ENCODE measurements at places on chromosomes 2 and 18. TPM values are rescaled to one million over a fixed set of nuclear protein-coding genes. Genes with fewer than 3 reads are reported as not detected.

C18orf54 gene
- total RNA-seq, result 10.1 TPM

- DNase-seq, result no peak
Observed at GRCh38 chr2:80338794-80339193, 34.2 kb upstream of the LRRTM1 start.

DNA sequence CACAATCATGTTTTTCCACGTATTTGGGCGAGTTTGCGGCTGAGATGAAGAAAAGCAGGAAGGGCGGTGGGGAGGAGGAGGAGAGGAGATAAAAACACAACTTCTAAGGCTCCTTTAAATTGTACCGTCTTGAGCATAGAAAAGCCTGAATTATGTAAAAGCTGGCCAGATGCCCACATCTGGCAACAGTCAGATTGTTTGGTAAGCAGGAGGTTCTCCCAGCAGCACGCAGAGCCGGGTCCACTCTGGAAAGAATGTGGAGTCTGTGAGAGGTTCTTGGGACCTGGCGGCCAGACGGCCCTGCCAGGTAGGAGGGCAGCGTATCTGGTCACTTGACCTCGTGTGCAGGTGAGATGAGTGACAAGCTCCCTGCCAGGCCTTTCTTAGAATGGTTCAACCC lies 215.3 kb upstream of the APCDD1 start:
- no peak for DNase-seq

C2orf81 gene
- 3.2 TPM for total RNA-seq

DNA sequence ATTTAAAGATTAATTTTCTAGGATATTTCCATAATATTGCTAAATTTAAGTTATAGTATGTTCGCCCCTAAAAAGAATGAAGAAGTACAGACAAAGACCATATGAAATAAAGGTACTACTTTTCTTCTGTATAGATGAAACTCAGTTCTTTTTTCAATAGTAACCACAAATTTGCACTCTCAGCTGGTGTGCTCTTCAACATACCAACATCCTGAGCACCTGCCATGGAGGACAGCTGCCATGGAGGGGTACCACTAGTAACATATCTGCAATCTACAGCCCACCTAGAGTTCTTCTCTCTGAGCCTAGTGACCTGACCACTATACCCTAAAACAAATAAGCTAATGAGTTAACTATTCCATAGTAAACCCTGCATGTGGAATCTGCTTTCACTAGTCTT lies 36.8 kb upstream of the ERCC3 start:
- no peak for DNase-seq

ITGB6 gene
- total RNA-seq, result not detected

REG3G gene
- total RNA-seq, result not detected

All from CD8-positive, alpha-beta memory T cell (primary cell).